Smooth muscle cell of the umbilical artery (primary cell): ENCODE measurements at places on chromosomes 3 and 15. TPM values are rescaled to one million over a fixed set of nuclear protein-coding genes. Genes with fewer than 3 reads are reported as not detected.

Gene VGLL3
- 19.3 and 36.5 TPM in 2 replicates for total RNA-seq

Gene GRAMD2A
- 0.28 and 0.30 TPM in 2 replicates for total RNA-seq

Gene TMOD3
- 28.8 and 48.0 TPM in 2 replicates for total RNA-seq

Gene CHMP2B
- total RNA-seq, result 35.0 and 40.2 TPM in 2 replicates

Gene THUMPD3
- 53.4 and 61.3 TPM in 2 replicates for total RNA-seq

Gene ZPLD1
- 0.42 and 0.59 TPM in 2 replicates for total RNA-seq

Gene C15orf62
- under 0.01 and 0.05 TPM in 2 replicates for total RNA-seq

Gene ALPK3
- 0.89 and 9.8 TPM in 2 replicates for total RNA-seq

Gene SERPINI2
- not detected in 2 replicates for total RNA-seq

Gene UPK1B
- total RNA-seq, result not detected in 2 replicates

Gene ZIC4
- not detected in 2 replicates for total RNA-seq

Gene ACOX2
- 7.0 and 13.4 TPM in 2 replicates for total RNA-seq

Gene ETV5
- 37.7 and 58.2 TPM in 2 replicates for total RNA-seq

Gene FRMD5
- 6.5 and 16.5 TPM in 2 replicates for total RNA-seq

Gene KIAA1143
- 18.1 and 19.1 TPM in 2 replicates for total RNA-seq

Gene EAF1
- total RNA-seq, result 25.4 and 26.1 TPM in 2 replicates

Gene GOLGA6D
- total RNA-seq, result 0.05 TPM in 1 of 2 replicates, not detected in the other

Gene SLC51B
- not detected in 2 replicates for total RNA-seq

Gene LINGO1
- total RNA-seq, result not detected in 2 replicates

Gene GPR149
- total RNA-seq, result not detected in 2 replicates

Gene FSTL1
- total RNA-seq, result 2,093 and 2,453 TPM in 2 replicates

Gene LRRIQ4
- total RNA-seq, result not detected in 2 replicates

Gene AADACL2
- not detected in 2 replicates for total RNA-seq

Gene CX3CR1
- total RNA-seq, result not detected in 2 replicates

Gene LSMEM2
- total RNA-seq, result not detected in 2 replicates

Gene DYNLT2B
- total RNA-seq, result 5.9 and 7.2 TPM in 2 replicates

Gene IFT80
- 61.2 and 63.7 TPM in 2 replicates for total RNA-seq

Gene KBTBD8
- total RNA-seq, result 1.2 and 2.9 TPM in 2 replicates

Gene NGRN
- 89.2 and 111 TPM in 2 replicates for total RNA-seq

Gene TMEM158
- total RNA-seq, result 54.9 and 70.1 TPM in 2 replicates

Gene CHRD
- 0.55 and 0.59 TPM in 2 replicates for total RNA-seq

Gene ZNF774
- 2.1 and 6.7 TPM in 2 replicates for total RNA-seq

Gene FANCD2OS
- not detected in 2 replicates for total RNA-seq

Gene TMC3
- total RNA-seq, result not detected in 2 replicates

Gene A4GNT
- not detected in 2 replicates for total RNA-seq

Gene ACKR4
- under 0.01 TPM in 1 of 2 replicates, not detected in the other for total RNA-seq

Gene SCN10A
- not detected in 2 replicates for total RNA-seq

Gene ARGFX
- total RNA-seq, result not detected in 2 replicates

Gene PP2D1
- total RNA-seq, result not detected in 2 replicates

Gene MOBP
- not detected in 2 replicates for total RNA-seq

Gene RGMA
- total RNA-seq, result 0.32 TPM in 1 of 2 replicates, not detected in the other

Gene ADAMTSL3
- total RNA-seq, result under 0.01 and 0.05 TPM in 2 replicates

Gene TM4SF4
- not detected in 2 replicates for total RNA-seq

Gene TNNC1
- 0.89 TPM in 1 of 2 replicates, not detected in the other for total RNA-seq

Gene SPINK8
- not detected in 2 replicates for total RNA-seq

Gene CMTM8
- total RNA-seq, result not detected in 2 replicates

Gene SGO1
- total RNA-seq, result 0.59 and 4.9 TPM in 2 replicates

Gene ARHGEF3
- total RNA-seq, result 34.4 and 63.3 TPM in 2 replicates

Gene SLC2A2
- total RNA-seq, result not detected in 2 replicates

Gene RHOV
- under 0.01 TPM in 1 of 2 replicates, not detected in the other for total RNA-seq

Gene SEMA3F
- 0.23 and 0.30 TPM in 2 replicates for total RNA-seq

Gene SLCO2A1
- total RNA-seq, result not detected in 2 replicates

Gene NCEH1
- total RNA-seq, result 12.2 and 33.2 TPM in 2 replicates

Gene WDR93
- total RNA-seq, result under 0.01 TPM in 1 of 2 replicates, not detected in the other

Gene CFAP100
- total RNA-seq, result not detected in 2 replicates

Gene RTP3
- not detected in 2 replicates for total RNA-seq

Gene GHRL
- total RNA-seq, result not detected in 2 replicates

Gene IREB2
- total RNA-seq, result 30.0 and 43.4 TPM in 2 replicates

Gene CCR3
- not detected in 2 replicates for total RNA-seq

Gene ZNF385D
- under 0.01 TPM in 1 of 2 replicates, not detected in the other for total RNA-seq
